ENCODE measurements at places on chromosomes 16 and 17.

DNA sequence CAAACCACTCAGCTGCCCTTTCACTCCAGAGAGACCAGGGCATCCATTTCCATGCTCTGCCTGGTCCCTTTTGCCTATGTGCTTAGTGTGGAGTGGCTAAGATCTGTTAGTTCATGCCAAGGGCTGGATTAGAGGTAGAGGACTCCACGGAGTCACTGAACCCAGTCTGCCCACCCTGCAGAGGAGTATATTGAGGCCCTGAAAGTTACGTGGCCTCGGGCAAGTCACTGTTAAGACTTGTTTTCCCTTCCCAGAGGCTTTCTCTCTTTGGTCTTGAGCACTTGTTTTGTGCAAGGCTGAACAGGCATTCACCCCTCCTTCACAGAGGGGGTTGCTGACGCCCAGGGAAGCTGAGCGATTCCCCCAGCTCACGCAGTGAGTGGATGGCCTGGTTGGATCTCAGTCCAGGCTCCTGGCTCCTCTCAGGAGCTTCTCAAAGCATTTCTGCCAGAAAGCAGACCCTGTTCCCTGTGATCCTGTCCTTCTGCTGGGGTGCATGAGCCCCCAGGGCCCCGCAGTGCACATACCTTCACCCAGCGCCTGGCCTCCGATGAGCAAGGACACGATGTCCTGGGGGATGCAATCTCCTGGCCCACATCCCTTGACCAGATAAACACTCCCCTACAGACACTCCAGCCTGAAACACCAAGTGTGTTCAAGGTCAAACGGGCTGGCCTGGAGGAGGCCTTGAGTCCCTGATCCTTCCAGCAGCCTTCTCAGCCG is 153.4 kb upstream of the GSE1 start:
- no peak for DNase-seq

DNA sequence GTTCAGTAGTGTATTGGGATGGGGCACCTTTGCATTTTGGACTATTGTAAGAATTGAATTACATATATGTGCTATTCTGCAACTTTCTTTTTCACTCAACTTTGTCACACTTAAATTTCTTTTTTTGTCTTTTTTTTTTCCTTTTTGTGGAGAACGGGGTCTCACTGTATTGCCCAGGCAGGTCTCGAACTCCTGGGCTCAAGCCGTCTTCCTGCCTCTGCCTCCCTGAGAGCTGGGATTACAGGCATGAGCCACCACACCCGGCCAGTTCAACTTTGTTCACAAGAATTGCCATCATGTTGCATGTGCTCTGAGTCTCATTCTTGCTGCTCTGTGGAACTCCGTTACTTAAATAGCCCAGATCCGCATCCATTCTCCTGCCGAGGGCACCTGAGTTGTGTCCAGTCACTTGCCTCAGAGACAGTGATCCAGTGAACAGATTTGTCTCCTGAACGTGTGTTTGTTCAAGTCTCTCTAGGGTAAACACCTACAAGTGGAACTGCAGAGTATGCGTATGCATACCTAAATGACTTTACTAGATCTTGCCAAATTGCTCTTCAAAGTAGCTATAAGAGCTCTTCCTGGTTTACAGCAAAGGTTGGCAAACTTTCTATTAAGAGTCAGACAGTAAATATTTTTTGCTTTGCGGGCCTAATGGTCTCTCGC is 3.4 kb upstream of the SLC38A10 start:
- DNase-seq, result no peak

DNA sequence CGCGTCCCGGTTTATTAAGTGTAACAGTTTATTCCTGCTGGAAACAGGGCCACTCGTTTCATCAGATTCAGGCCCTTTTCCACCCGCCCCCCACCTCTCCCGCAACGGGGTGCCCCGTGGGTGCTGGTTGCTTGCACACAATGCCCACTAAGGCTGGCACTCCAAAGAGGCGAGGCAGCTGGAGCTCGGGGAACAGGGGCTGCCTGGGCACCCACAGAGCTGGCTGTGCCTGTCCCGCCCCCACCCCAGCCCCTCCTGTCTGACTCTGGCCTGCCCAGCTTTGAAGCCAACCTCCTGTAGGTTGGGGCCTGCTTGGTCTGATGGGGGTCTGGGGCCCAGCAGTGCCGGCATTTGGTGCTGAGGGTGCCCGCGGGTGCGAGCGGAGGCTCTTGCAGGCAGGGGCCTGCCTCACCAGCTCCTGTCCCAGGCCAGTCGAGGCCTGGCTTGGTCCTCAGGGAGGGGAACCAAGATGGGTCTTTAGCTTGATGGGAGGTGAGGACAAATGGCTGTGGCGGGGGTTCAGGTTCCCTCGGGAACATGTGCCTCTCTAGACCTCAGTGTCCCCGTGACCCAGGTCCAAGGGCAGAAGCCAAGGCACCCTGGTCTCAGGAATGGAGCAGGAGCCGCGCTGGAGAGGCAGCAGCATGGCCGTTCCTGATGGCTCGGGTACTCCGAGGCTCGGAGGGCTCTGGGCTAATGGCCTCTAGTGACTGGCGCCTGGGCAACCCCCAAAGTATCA is 20.1 kb downstream of the MYBBP1A start:
- no peak for DNase-seq

- no peak for DNase-seq
Measured at GRCh38 chr17:77109764-77110359, 30.9 kb upstream of the SEC14L1 start.

DNA sequence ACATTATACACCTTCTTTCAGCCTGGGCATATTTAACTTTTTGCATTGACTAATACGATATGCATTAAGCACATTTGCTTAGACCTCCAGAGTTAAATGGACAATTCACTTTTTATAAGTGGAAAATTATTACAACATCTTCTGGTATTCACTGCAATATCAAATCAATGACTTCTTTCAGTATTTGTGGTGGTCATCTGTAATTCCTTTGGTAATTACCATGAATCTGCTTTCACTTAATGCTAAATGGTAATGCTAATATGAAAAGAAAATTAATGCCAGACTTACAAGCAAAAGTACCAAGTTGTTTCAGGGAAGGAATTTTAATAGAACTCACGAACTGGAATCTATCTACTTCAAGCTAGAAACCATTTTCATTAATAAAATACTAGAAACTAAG is 6.4 kb downstream of the GPATCH8 start:
- no peak for DNase-seq

GRCh38 chr16:622920-623280 is 7.9 kb upstream of the WFIKKN1 start:
- DNase-seq, result no peak

GRCh38 chr16:49356728-49357488 is 16.7 kb upstream of the C16orf78 start:
- no peak for DNase-seq

- DNase-seq, result peak; percentile 65
Measured at GRCh38 chr17:75352079-75352569, 53.4 kb downstream of the GRB2 start.

- DNase-seq, result no peak
Measured at GRCh38 chr16:67729636-67730248, 10.6 kb upstream of the GFOD2 start.

DNA sequence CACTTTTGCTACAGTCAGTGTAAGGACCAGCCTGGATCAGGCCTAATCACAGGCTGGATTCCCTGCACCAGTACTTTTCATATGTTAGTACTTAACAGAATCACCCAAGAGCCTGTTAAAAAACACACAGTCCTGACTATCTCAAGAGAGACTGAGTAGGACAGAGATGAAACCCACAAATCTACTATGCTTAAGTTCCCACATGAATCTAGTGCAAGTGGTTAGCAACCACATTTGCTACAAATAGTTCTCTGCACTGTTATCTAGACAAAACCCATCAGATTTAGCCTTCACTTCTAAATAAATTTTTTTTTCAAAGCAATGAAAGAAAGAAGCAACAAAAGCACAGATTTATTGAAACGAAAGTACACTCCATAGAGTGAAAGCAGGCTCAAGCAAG is 38.9 kb downstream of the SSH2 start:
- DNase-seq, result no peak

DNA sequence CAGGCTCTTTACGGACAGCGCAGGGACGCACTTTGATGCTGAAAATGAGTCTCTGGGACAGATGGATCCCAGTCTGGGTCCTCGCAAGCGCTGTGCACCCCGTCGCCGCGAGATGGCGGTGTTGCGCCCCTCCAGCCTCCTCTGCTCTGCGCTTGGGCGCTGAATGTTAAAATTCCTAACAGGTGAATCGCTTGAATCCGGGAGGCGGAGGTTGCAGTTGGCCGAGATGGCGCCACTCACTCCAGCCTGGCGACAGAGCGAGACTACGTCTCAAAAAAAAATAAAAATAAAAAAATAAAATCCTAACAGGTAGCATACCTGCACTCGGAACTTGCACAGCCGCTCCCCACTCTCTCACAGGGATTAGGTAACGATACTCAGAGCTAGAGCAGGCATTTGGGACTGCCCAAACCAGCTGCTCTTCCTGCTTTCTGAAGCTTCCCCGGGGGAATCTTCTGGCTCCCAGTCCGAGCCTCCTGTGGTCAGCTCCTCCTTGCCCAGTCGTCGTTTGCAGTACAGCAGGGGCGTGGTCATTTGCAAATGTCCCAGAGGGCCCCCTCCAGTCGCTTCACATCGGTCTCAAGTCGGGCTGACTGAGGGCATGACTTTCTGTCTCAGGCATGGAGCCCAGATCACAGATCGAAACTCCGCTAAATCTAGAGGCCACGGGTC is 26.2 kb upstream of the OSGIN1 start:
- peak; percentile 92 for DNase-seq

GRCh38 chr17:7842380-7843256 is 8.6 kb downstream of the KDM6B start:
- peak; percentile 85 for DNase-seq

- no peak for DNase-seq
Measured at GRCh38 chr16:58177353-58177710, 20.6 kb downstream of the CSNK2A2 start.

GRCh38 chr17:8927395-8927794 is 38.1 kb downstream of the PIK3R5 start:
- no peak for DNase-seq

- DNase-seq, result no peak
Measured at GRCh38 chr16:22623351-22623781, 112.7 kb downstream of the NPIPB5 start.

GRCh38 chr17:16987066-16987829 is 15.3 kb upstream of the TNFRSF13B start:
- no peak for DNase-seq

DNA sequence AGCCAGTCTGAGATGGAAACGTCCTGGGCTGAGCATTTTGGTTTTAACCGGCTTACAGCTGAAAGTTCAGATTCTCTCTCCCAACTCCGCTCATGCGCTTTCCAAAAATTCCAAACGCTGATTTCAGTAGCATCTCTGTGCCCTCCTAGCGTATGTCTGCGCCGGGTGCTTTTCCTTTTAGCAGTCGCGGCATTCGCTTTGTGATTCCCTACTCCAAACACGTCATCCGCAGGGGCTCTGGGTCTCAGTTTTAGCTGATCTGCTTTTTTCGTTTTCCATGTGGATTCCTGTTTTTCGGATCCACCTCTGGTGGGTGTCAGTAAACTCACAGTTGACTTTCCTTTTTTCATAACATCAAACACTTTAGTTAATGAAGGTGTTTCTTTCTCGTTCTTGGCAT is 22.1 kb upstream of the TVP23A start:
- DNase-seq, result no peak

GRCh38 chr17:17742133-17742621 is 60.9 kb downstream of the RAI1 start:
- DNase-seq, result no peak

GRCh38 chr17:80667462-80668277 is 123.0 kb downstream of the RPTOR start:
- DNase-seq, result no peak

- no peak for DNase-seq
Measured at GRCh38 chr16:75697571-75697970, 3.7 kb downstream of the DUXB start.

DNA sequence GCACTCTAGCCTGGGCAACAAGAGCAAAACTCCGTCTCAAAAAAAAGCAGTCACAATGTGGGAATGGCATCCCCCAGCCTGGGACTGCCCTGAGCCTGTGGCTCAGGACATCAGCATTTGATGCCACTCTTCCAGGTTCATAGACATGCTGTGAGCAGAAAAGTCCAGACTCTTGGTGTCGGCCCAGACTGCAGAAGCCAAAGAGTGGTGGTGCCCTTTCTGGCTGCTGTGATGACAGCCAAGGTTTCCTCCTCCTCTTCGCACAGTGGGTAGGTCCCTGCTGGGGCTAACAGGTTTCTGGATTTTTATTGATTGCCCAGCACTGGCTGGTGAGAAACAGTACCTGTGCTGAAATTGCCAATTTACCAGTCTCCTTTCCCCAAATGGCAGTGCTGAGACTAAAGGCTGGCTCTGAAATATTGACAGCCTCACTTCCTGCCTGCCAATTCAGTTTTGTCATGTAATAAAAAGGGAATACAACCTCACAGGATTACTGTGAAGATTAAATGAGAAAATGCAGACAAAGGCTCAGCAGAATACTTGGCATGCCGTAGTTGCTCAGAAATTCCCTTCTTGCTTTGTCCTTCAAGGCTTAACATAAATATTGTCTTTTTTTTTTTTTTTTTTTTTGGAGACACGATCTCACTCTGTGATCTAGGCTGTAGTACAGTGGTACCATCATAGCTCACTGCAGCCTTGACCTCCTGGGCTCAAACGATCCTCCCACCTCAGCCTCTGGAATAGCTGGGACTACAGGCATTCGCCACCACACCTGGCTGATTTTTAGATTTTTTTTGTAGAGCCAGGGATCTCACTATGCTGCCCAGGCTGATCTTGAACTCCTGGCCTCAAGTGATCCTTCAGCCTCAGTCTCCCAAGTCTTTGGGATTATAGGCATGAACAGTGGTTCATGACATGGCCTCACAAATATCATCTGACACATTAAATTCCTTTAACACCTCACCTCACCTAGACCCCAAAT is 15.5 kb upstream of the UBE2G1 start:
- DNase-seq, result no peak

GRCh38 chr17:45660474-45660873 is 123.6 kb upstream of the CRHR1 start:
- peak; percentile 47 for DNase-seq

- no peak for DNase-seq
Measured at GRCh38 chr16:77877712-77878347, 89.5 kb downstream of the VAT1L start.

- no peak for DNase-seq
Measured at GRCh38 chr16:62644030-62644812, 608.0 kb upstream of the CDH8 start.

DNA sequence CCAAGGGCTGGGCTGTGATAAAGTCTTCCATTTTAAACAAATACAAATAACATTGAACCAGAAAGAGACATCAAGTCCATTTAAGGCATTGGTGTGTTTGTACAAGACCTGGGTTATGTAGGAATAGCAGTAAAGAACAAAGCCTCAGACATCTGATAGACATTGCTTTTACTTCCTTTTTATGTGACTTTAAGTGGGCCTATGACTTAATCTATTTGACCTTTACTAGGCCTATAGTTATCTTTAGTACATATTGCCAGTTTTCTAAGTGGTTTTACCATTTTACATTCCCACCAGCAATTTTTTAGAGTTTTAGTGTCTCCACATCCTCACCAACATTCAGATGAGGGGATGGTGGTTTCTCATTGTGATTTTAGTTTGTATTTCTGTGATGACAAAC is 298.8 kb downstream of the ZFHX3 start:
- no peak for DNase-seq

- DNase-seq, result peak; percentile 96
Measured at GRCh38 chr16:82653550-82654511, 27.1 kb downstream of the CDH13 start.
